ENCODE measurements at places on chromosomes 6 and 20. TPM values are rescaled to one million over a fixed set of nuclear protein-coding genes. Genes with fewer than 3 reads are reported as not detected.

- no peak for DNase-seq
Measured at GRCh38 chr6:133441491-133441890, 200.3 kb downstream of the EYA4 start.

DNA sequence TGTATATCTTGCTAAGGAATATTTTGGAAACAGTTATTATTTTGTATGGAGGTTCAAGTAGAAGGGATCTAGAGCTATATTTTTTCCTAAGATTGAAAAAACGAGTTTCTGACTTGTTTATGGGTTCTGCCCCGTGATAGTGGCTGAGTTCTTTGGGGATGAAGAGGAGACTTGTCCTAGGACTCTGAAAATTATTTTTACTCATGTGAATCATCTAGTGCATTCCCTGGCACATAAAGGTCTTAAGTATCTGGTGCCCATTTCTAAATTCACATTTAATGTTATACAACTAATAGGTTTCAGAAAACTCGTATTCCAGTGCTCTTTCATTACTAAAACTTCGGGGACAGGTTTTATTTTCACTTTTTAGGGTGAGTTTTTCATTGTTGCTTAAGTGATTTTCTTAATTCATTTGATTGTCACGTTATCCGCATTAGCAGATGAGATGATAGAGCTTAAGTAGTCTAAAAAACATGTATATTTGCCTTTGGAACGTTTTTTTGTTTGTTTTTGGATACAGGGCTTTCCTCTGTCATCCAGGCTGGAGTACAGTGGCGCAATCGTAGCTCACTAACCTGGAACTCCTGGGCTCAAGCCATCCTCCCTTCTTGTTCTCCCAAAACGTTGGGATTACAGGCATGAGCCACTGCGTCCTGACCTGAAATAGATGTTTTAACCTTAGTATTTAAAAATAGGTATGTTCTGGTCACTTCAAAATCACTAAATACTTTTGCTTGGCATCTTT is 2.1 kb downstream of the NFYA start:
- no peak for DNase-seq

ZC2HC1B gene
- not detected for total RNA-seq

DNA sequence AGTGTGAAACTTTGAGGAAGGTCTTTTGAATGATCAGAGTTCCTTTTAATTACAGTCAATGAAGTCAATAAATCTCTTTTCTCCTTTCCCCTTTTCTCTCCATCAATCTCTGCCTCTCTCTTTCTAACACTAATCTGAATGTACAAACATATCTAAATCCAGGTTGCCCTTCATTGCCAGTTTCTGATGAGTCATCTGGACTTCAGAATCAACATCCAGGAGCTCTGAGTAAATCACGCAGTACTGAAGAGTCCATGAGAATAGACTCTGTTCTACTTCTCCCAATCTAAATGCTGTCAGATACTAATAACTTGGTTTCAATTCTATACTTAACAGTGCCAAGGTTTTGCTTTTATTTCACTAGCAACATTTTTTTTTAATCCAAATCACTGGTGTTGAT is 238.7 kb upstream of the THEMIS start:
- DNase-seq: no peak

GRCh38 chr20:62623488-62624324 is 18.6 kb upstream of the SLCO4A1 start:
- DNase-seq: peak; percentile 96

GRCh38 chr6:10507715-10508114 is 13.4 kb upstream of the GCNT2 start:
- DNase-seq: no peak

- peak; percentile 93 for DNase-seq
Measured at GRCh38 chr6:30885999-30886896, 1.9 kb downstream of the DDR1 start.

- DNase-seq: no peak
Measured at GRCh38 chr6:43217351-43217750, 11.9 kb downstream of the DNPH1 start.

DNA sequence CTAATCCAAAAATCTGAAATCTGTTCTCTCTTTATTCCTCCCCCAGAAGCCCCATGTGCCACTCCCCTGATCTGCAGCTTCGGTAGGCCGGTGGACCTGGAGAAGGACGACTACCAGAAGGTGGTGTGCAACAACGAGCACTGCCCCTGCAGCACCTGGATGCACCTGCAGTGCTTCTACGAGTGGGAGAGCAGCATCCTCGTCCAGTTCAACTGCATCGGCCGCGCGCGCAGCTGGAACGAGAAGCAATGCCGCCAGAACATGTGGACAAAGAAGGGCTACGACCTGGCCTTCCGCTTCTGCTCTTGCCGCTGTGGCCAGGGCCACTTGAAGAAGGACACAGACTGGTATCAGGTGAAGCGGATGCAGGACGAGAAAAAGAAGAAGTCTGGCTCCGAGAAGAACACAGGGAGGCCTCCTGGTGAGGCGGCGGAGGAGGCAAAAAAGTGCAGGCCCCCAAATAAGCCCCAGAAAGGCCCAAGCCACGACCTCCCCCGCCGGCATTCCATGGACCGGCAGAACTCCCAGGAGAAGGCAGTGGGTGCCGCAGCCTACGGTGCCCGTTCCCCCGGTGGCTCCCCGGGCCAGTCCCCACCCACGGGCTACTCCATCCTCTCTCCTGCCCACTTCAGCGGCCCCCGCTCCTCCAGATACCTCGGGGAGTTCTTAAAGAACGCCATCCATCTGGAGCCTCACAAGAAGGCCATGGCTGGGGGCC is 31.5 kb downstream of the HECA start:
- no peak for DNase-seq

SYCP2 gene
- total RNA-seq: 30.1 TPM

DNA sequence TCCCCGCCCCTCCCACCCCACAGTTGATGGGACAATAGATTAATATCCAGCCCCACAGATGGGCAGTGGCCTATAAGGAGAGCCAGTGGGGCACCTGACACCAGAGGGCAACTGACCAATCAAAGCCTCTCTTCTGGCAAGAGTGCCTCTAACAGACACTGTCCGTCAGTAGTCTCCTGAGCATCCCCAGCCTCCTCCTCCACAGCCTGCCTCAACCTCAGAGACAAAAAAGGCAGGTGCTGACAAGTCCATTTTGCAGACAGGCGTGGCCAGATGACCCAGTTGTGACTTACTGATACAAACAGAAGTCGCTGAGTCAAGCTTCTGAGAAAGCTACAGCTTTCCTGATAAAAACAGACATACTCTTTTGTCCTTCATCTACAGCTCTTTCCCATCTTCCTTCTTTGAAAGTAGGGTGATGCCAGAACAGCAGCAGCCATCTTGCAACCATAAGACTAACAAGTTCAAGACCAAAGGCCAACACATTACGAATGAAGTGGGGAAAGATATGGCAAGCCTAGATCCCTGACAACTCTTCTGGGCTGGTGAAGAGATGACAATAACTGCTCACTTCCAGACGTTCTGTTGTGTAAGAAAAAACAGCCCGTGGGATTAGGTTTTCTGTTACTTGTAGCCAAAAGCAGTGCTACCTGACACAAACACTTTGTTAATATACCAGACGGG is 12.3 kb downstream of the PPIL1 start:
- no peak for DNase-seq

GRCh38 chr6:108797951-108798669 is 50.1 kb upstream of the ARMC2 start:
- no peak for DNase-seq

GRCh38 chr6:5958921-5959320 is 47.8 kb downstream of the NRN1 start:
- no peak for DNase-seq

- DNase-seq: no peak
Measured at GRCh38 chr20:32767418-32768198, 5.4 kb downstream of the DNMT3B start.

GRCh38 chr20:20525756-20526155 is 157.9 kb downstream of the INSM1 start:
- no peak for DNase-seq

- no peak for DNase-seq
Measured at GRCh38 chr20:24840121-24840713, 108.9 kb upstream of the CST7 start.

GSS gene
- 33.4 TPM for total RNA-seq

GRCh38 chr6:56401477-56402070 is 154.2 kb upstream of the COL21A1 start:
- no peak for DNase-seq

DNA sequence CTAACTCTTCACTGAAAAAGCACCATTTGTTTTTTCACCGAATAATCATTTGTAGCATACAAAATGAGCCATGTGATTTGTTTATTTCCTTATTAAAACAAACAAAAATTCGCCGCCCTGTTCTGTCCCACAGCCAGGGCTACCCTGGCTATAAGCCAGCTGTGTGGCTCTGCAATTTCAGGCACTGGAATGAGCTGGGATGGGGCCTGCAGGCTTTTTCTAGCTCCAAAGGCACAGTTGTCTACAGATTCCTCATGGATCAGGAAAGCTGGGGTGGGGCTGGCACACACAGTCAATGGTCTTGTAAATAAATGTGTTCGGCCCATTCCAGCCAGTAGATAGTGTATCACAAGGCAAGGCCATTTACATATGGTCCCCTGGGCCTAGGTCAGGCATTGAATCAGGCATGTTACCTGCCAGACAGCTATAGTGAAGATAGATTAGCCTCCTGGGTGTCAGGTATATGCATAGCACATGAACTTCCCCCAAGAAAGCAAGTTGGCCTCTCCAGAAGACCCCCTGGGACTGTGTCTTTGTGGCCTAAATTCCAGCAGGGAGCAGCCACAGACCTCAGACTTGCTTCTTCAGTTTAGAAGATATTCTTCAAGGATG is 608.9 kb downstream of the MAFB start:
- DNase-seq: peak; percentile 50

INSM1 gene
- not detected for total RNA-seq

- DNase-seq: no peak
Measured at GRCh38 chr6:151652325-151652724, 155.2 kb upstream of the ESR1 start.

GGTLC1 gene
- total RNA-seq: not detected

All from breast epithelium (tissue), 4 donors.